ENCODE measurements at places on chromosomes 12 and 14.

GRCh38 chr12:23473071-23473470, 476.4 kb downstream of the SOX5 start:
- no peak for DNase-seq

GRCh38 chr12:71755146-71755892, 656 bp downstream of the RAB21 start:
- DNase-seq = peak; percentile 65

- DNase-seq = no peak
Observed at GRCh38 chr14:62847168-62847567, 198.1 kb downstream of the KCNH5 start.

GRCh38 chr12:124778411-124778810, 85.3 kb downstream of the SCARB1 start:
- DNase-seq = peak; percentile 22

DNA sequence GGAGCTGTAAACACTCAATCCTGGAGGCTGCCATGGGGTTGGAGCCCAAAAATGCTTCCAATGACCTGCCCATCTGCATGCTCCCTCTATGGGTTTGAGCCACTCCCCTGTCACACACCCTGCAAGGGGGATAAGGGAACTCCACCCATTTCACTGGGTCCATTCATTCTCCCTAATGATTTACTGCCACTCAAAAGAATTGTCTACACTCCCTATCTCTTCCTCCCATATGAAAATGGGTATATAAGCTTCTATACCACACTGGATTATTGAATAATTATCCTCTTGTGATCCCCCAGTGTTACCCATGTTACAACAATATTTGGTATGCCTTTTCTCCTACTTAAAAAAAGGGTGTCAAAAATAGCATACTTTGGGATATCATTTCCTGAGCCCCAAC, 260.8 kb upstream of the CCDC196 start:
- DNase-seq = no peak

DNA sequence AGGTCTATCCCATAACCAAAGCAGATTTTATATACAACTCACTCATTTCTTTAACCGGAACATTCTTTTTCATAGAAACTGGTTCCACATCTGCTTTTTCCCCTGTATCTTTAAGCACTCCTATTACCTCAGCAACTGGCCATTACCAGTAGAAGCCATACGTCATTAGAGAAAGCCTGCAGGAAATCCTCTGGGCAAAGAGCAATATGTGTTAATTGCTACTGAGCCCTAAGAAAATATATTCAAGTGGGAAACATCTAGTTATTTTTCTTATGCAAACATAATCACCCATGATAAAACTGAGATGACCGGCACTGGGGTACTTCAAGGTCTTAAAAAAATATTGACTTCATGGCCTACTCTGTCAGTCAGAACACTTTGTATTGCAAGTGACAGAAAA, 28.2 kb upstream of the CPSF6 start:
- DNase-seq = no peak

GRCh38 chr12:45130881-45131281, 80.0 kb upstream of the DBX2 start:
- no peak for DNase-seq

DNA sequence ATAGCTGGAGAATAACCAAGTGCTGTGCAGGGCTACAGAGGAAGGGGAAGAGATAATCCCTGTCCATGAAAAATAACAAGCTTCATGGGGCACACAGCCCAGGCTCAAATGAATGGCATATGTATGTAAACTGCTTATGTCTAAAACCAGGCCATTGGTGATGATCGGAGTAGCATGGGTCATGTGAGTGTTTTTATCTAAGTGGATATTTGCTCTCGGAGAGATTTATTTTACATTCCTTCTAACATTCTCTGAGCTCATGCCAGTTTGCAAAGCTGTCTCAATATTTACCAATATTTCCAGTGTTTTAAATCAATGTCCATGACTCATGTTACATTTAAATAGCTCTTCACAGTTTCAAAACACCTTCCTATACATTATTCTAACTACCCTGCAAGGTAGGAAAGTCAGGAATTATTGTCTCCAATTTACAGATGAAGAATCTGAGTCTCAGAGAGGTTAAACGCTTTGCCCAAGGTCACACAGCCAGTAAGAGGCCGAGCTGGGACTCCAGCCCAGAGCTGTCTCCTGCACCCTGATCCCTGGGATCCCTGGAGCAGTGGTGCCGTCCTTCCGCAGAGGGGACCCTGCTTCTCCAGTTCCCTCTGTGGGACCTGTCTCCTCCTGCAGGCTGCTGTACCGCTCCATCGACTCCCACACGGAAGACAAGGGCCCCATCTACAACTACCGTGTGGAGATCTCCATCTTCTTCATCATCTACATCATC, 186.7 kb upstream of the FKBP4 start:
- DNase-seq = no peak

DNA sequence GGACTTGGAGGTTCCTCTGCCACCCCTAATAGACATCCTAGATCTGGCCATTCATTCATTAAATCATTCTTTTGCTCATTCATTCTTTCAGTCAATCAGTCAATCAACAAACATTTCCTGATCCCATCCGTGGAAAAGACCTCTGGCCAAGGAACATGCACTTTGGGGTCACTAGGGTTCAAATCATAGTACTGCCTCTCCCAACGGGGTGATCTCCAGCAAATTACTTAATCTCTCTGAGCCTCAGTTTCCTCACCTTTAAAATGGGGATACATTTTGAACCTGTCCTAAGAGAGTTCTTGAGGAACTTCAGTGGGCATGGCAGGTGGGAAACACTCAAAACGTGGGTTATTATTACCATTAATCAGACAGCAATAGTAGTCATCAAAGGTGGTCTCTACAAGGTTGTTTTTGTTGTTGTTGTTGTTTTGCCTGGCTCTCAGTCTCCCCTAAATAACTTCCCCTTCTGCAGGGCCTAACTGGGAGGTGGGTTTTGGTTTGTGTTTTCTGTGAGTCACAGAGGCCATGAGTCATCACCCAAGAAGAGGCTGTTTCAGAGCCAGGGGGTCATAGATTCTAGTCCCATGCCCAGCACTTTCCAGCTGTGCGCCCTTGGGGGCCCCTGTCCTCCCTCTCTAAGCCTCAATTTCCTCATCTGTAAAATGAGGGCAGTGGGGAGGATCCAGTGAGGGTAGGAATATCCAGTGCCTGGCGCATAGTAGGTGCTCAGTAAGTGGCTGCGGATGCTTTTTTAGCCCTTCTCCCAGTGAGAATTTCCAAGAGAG, 16.9 kb upstream of the FAM222A start:
- no peak for DNase-seq

GRCh38 chr14:32354716-32355115, 25.6 kb downstream of the AKAP6 start:
- no peak for DNase-seq

DNA sequence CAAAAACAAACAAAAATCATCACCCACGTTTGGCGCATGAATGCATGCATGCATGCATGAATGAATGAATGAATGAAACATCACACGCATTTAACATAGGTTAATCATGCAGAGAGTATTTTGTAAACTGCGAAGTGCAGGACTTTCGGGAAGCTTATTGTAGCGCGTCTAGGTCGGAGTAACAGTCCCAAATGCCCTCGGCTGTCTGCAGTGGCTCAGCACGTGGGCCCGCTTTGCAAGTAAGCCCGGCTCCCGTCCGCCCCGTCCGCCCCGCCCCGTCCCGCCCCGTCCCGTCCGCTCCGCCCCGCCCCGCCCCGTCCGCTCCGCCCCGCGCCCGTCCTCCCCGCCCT, 263 bp upstream of the IFT81 start:
- no peak for DNase-seq

DNA sequence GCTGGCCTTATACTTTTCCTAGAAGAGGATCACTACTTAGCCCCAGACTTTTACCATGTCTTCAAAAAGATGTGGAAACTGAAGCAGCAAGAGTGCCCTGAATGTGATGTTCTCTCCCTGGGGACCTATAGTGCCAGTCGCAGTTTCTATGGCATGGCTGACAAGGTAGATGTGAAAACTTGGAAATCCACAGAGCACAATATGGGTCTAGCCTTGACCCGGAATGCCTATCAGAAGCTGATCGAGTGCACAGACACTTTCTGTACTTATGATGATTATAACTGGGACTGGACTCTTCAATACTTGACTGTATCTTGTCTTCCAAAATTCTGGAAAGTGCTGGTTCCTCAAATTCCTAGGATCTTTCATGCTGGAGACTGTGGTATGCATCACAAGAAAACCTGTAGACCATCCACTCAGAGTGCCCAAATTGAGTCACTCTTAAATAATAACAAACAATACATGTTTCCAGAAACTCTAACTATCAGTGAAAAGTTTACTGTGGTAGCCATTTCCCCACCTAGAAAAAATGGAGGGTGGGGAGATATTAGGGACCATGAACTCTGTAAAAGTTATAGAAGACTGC, 1.5 kb downstream of the MGAT2 start:
- DNase-seq = no peak

- no peak for DNase-seq
Observed at GRCh38 chr12:101116911-101117310, 93.1 kb downstream of the SLC5A8 start.

DNA sequence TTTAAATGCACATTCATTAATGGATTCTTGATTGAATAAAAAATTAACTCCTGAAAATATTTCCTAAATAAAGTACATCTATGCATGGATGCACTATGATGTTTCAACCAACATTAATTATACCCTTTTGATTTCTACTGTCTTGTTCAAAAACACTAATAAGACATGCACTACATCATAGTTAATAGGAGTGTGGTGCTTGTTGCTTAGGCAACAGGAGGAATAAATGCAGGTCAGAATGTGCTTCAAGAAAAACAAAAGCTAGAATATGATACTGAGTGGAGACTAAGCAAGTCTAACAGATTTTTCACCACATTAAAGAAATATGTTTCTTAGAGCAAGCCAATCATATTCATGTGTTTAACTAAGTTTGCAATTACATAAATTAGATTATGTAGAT, 495.8 kb upstream of the GARIN6 start:
- no peak for DNase-seq

DNA sequence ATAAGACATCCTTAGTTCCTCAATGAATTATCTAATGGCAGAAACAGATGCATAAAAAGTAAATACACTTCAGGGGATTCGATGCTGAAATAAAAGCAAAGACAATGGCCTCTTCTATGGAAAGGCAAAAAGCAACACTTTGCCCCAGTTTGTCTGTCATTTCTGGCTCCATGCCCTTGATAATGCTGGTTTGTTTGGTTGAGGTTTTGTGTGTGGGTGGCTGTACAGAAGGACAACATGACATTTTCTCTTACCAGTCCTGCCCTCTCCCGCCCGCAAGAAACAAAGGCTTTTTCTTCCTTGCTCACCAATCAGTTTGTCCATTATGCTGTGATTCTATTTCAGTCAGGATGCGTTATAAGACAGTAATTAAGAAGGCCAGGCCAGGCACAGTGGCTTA, 18.1 kb upstream of the WDR89 start:
- DNase-seq = no peak

- no peak for DNase-seq
Observed at GRCh38 chr14:67358924-67359774, 455 bp downstream of the ATP6V1D start.

- no peak for DNase-seq
Observed at GRCh38 chr14:101962503-101962874, 1.9 kb upstream of the DYNC1H1 start.

GRCh38 chr12:63912651-63913050, 68.2 kb downstream of the SRGAP1 start:
- no peak for DNase-seq
